ENCODE measurements at places on chromosomes 13 and 19.

DNA sequence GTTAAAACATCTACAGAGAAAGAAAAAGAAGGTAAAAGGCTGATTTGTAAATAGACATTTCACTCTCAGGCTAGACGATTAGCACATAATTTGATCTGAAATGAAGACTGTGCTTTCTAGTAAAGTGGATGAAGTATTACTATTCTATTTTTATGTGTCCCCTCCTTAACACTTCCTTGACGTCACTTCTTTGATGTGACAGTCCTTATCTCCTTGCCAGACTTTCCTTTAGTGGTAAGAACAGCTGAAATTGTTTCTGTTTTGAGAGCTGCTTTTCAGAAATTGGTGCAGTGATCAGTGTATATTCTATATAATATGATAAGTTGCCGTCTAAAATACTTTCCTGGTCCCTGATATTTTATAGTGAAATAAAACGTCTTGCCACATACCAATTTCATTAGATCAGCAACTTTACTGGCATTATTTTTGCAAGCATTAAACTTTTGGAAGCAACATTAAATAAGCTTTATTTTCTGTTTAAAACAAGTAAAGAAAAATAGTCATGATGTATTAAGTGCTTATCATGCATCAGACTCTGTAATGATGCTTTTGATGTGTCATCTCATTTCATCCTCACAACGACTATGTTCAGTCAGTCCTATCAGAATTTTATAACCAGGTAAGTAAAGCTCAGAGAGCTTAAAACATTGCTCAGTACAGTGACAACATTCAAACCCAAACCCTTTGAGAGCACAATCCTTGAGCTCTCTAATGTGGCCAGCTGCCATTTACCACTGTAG, 210.3 kb upstream of the PCDH9 start:
- DNase-seq: no peak

DNA sequence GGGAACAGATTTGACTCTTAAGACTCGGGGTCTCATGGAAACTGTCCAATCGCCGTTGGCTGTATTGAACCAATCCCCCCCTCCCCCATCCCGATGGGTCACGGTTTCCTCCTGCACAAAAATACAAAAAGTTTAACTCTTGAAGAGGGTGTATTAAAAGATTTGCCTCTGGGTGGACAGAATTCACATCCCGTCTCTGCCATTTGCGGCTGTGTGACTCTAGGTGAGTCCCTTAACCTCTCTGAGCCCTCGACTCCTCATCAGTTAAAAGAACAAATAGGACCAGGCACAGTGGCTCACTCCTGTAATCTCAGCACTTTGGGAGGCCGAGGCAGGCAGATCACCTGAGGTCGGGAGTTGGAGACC, 31.3 kb upstream of the FEM1A start:
- DNase-seq: no peak

GRCh38 chr13:51412431-51412830, 40.4 kb downstream of the INTS6 start:
- DNase-seq: no peak

GRCh38 chr19:45368737-45369340, 1.5 kb downstream of the ERCC2 start:
- no peak for DNase-seq

- DNase-seq: no peak
Measured at GRCh38 chr13:112452380-112453206, 76.4 kb downstream of the SPACA7 start.

GRCh38 chr19:412356-413355, 3.7 kb upstream of the C2CD4C start:
- peak; percentile 15 for DNase-seq

DNA sequence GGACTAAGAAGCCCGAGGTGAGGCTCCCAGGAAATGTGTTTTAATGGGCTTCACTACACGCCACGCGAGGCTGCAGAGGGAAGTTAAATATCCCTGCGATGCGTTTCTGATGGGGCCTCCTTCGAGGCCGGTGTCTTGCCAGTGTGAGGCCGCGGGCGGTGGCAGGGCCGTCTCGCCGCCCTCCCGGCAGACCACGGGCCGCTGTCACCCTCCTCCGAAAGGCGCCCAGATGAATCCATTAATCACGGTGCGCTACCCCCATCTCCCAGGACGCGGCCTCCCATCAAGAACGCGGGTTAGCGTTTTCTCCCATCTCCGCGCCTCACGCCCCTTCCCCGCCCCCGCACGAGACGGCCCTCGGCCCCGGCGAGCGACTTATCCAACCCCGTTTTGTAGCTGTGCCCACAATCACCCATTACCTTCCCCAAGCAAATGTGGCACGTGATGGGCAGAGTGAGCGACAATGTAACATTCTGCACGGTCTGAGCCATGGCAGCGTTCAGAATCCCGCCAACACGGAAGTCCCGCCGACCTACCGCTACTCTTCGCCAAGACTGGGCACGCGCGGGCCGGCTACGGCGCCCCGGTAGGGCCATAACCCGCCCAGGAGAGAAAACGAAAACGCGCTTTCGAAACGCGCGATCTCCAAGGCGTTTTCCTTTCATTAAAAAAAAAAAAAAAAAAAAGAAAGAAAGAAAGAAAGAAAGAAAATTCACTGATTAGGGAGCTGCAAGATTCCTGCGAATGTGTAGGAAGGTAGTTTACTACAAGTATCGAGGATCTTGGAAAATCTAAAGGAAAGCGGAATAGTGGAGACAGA, at the start of gene OBI1:
TSS of gene OBI1 (minus strand) at position 526 of the 820 bp plus-strand sequence. CDS start at position 491, 35 bp downstream.
- DNase-seq: peak; percentile 50

GRCh38 chr19:850221-850978, 1.7 kb upstream of the ELANE start:
- DNase-seq: no peak

DNA sequence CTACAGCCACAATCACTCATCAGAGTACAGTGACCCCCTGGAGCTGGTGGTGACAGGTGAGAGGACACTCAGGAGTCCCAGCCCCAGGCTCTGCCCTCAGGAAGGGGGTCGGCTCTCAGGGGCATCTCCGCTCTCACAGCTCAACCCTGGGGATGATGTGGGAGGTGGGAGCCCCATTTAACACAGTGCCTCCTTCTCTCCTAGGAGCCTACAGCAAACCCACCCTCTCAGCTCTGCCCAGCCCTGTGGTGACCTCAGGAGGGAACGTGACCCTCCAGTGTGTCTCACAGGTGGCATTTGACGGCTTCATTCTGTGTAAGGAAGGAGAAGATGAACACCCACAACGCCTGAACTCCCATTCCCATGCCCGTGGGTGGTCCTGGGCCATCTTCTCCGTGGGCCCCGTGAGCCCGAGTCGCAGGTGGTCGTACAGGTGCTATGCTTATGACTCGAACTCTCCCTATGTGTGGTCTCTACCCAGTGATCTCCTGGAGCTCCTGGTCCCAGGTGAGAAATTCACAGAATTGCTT, 1.0 kb downstream of the LILRA2 start:
- no peak for DNase-seq

DNA sequence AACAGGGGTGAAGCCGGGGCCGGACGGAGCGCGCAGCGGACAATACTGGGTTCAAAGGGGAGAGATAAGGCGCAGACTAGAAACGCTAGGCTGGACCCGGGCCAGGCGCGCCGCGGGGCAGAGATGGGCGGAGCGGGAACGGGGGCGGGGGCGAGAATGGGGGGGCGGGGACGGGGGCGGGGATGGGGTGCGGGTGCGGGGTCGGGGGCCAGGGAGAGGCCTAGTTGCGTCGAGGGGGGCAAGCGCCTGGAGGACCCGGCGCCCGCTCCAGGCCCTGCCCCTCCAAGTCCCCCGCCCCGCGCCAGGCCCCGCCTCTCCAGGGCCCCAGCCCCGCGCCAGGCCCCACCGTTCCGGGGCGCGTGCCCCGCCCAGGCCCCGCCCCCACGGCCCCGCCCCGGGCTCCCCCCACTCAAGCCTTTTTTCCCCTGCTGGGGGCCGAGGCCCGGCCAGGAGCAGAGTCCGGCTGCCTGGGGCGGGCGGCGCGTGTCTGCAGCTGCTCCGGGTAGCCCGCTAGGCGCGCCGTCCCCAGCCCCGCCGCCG, at the start of gene CERS4:
TSS of gene CERS4 (plus strand) at position 449 of the 540 bp plus-strand sequence. CDS start 41,707 bp downstream, outside the sequence.
- DNase-seq: no peak

- no peak for DNase-seq
Measured at GRCh38 chr19:18172331-18173053, 1.1 kb upstream of the IFI30 start.

GRCh38 chr13:94182185-94182761, 297.2 kb downstream of the DCT start:
- no peak for DNase-seq

GRCh38 chr13:48818495-48819356, 157.0 kb upstream of the FNDC3A start:
- DNase-seq: no peak

DNA sequence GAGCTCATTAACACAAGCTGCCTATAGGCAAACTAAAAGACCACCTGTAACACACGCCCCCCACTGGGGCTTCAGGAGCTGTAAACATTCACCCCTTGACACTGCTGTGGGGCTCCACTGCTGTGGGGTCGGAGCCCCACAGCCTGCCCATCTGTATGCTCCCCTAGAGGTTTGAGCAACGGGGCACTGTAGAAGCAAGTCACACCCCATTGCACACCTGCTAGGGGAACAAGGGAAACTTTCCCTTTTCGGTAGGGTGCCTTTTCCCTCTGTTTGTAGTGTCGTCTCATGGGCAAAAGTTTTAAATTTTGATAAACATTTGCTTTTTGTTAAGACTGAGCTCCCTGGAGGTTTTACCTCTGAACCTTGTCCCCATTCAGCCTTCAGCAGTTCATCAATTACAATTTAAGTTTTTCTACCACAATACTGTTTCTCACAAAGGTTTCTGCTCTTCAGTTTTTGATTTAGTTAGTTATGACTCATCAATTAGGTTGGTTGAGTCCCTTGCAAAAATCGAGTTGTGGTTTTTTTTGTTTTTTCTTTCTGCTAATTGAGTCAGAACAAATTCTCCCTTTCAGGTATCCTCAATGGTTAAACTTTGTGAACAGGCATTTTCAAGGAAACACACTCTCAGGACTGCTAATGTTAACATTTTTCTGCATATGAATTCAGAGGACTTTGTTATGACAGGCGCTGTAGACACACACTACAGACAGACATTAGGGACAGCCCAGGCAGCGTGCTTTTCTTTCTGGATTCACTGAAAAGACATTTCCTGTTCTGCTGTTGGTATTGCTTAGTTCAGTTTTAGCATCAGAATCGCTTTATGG, 35.1 kb downstream of the ZNF433 start:
- DNase-seq: no peak

GRCh38 chr19:50658441-50659317, 9.4 kb downstream of the C19orf81 start:
- no peak for DNase-seq

GRCh38 chr13:74406420-74406819, 272.2 kb upstream of the KLF12 start:
- DNase-seq: no peak

- DNase-seq: no peak
Measured at GRCh38 chr19:2440515-2440914, 13.1 kb upstream of the TIMM13 start.

- no peak for DNase-seq
Measured at GRCh38 chr13:93298713-93299112, 72.1 kb downstream of the GPC6 start.

GRCh38 chr19:4089400-4089908, 22.8 kb upstream of the ZBTB7A start:
- DNase-seq: no peak

All from iPS DF 19.7 (cell line).